Subcutaneous adipose tissue (tissue), 4 donors: ENCODE measurements at places on chromosomes 3 and 15. TPM values are rescaled to one million over a fixed set of nuclear protein-coding genes. Genes with fewer than 3 reads are reported as not detected.

CCR2 gene
- 1.8 TPM for total RNA-seq

SLC27A2 gene
- 10.9 TPM for total RNA-seq

PTPRG gene
- 159 TPM for total RNA-seq

SPATA12 gene
- not detected for total RNA-seq

TTLL13 gene
- total RNA-seq = not detected

LRTM1 gene
- not detected for total RNA-seq

MINAR1 gene
- 0.22 TPM for total RNA-seq

POLR2H gene
- 48.0 TPM for total RNA-seq

PHC3 gene
- total RNA-seq = 59.7 TPM

ARGFX gene
- not detected for total RNA-seq

CHRNB4 gene
- not detected for total RNA-seq

HCN4 gene
- total RNA-seq = not detected

TRIP4 gene
- 23.2 TPM for total RNA-seq

FANCD2OS gene
- total RNA-seq = not detected

ROBO1 gene
- 27.7 TPM for total RNA-seq

GLCE gene
- 16.3 TPM for total RNA-seq

PCOLCE2 gene
- total RNA-seq = 127 TPM

HDC gene
- 3.3 TPM for total RNA-seq
